Stimulated activated CD8-positive, alpha-beta memory T cell treated with anti-CD3 and anti-CD28 coated beads, Interleukin-7, amount 100 ng/mL, for 48 hours (primary cell): ENCODE measurements at places on chromosomes 2 and 18.

DNA sequence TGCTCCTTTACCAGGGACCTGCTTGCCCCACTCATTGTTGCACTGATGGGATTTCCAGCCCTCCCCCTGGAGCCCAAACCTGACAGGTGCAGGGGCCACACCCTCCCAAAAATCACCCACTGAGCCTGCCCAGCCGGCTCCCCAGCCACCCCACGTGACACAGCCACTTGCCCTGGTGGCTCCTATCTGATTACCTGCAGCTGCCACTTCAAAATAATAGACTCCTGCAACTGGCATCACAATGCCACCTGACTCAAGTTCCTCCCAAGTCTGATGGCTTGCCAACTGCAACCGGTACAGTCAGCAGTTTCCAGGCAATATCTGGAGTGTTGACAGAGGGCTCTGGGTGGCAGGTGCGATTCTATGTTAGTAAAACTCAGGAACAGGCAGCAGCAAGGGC, 66.2 kb downstream of the CRACDL start:
- no peak for DNase-seq

DNA sequence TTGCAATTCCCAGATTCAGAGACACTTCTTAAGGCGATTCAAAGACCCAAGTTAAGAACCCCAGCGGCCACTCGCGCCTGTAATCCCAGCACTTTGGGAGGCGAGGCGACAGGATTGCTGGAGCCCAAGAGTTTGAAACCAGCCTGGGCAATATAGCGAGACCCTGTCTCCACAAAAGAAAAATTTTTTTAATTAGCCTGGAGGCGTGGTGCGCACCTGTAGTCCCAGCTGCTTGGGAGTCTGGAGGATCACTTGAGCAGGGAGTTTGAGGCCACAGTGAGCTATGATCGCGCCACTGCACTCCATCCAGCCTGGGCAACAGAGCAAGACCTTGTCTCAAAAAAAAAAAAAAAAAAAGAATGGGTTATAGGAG, 585 bp upstream of the ANAPC1 start:
- no peak for DNase-seq

DNA sequence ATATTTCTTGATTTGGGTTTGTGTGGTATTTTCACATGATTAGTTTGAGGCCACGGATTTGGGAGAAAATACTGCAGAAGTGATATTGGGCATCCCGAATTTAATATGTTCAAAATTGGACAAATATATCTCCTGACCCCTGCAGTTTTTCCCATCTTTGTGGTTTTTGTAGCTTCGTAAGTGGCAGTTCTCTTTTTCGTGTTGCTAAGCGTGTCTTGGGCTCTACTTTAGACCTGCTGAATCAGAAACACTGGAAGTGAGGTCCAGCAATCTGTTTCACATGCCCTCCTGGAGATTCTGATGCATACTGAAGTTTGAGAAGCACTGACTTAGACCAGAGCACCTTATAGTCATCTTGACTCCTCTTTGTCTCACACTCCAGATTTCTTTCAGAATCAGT, 98.3 kb downstream of the EPB41L5 start:
- DNase-seq, result no peak

DNA sequence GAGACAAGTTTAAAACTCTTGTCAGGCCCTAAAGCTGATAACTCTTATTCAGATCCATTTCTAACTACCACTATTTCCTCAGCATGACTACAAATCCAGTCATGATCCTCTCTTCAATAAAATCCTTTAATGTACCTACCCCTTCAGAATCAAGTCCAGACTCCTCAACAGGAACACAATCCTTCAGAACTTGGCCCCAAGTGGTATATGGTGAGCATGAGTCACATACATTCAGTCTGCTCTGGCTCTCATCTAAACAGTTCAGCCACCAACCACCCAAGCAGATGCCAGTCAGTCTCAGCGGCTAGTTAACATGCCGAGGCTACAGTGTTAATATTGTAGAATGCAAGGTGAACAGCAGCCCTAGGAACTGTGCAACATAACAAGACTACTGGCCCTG, 9.7 kb downstream of the LMAN2L start:
- DNase-seq, result no peak
